ENCODE measurements at places on chromosomes 1 and 21.

GRCh38 chr1:33921281-33921680 lies 57.4 kb downstream of the HMGB4 start:
- DNase-seq: no peak

GRCh38 chr1:247493106-247493505 lies 35.2 kb upstream of the OR2B11 start:
- no peak for DNase-seq

- no peak for DNase-seq
Measured at GRCh38 chr1:38030596-38031512, 15.7 kb downstream of the POU3F1 start.

- no peak for DNase-seq
Measured at GRCh38 chr1:117014209-117014608, 12.6 kb downstream of the CD101 start.

- no peak for DNase-seq
Measured at GRCh38 chr1:154941333-154942013, 5.0 kb upstream of the PMVK start.

DNA sequence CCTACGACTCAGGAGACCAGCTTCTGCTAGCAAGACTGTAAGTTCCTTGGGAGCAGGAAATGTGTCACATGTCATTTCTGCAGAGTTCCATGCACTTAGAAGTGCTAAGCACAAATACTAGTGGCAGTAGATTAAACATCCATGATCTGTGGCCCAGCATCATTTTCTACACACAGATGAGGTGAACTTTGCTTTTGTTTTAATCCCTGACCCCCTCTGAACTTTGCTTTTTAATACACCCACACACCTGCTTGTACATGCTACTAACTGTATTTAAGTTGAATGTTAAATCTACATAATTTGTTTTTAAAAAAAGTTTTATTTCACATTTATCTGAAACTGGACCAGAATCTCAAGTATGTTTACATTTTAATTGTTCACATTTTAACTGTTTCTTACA lies 24.5 kb downstream of the SLC35D1 start:
- no peak for DNase-seq

Data from CD8-positive, alpha-beta T cell (primary cell).